ENCODE measurements at places on chromosomes 6 and 20. TPM values are rescaled to one million over a fixed set of nuclear protein-coding genes. Genes with fewer than 3 reads are reported as not detected.
A peak's percentile ranks its signal among the peaks of the same experiment; 100 is the strongest.

DNA sequence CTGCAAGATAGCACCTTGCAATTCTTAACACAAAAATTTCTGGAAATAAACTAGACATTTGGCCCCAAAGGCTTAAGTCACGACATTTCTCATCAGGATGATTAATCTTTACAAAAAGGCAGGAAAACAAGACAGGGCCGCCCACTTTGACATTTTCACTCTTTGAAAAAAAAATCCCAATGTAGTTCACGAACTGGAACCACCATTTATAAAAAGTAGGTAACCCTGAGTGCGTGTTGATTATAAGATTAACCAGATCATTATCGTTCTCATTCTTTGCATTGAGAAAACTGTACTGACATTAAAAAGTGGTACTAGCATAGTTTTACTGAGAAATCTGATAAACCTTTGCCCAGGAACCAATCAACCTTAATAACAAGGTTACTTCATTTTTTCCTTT lies 108.8 kb downstream of the HUS1B start:
- H3K27ac ChIP-seq, result no peak overlapping the region
- no peak for DNase-seq
- H3K27me3 ChIP-seq, result no peaks in the 10 kb centered on the region
- no peaks in the 10 kb centered on the region for H3K4me1 ChIP-seq

Gene GSTA1
- not detected for total RNA-seq

GRCh38 chr6:135440087-135440792 lies 57.3 kb downstream of the AHI1 start:
- no peak for DNase-seq
- no peak overlapping the region for H3K4me3 ChIP-seq
- no peak overlapping the region for H3K27ac ChIP-seq
- H3K27me3 ChIP-seq, result no peaks in the 10 kb centered on the region

Gene RALGAPB
- total RNA-seq, result 30.4 TPM

DNA sequence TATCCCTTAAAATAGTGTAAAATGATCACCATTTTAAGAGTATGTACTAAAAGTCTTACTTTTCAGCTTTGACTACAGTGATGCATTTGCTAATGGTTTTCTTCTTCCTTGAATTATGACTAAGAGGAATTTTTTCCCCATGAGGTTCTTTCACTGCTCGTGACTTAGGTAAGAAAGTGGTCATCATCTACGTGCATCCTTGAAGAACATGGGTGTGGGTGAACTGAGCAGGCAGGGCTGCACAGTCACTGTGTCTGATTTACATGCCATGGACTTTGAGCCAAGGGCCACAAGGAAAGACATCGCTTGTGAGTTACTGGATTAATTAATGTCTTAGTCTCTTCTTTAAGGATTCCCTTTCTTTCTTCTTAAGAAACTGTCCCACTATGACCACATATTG lies 33.3 kb downstream of the NQO2 start:
- no peaks in the 10 kb centered on the region for H3K4me1 ChIP-seq
- H3K27ac ChIP-seq, result no peak overlapping the region

Gene C20orf173
- not detected for total RNA-seq

DNA sequence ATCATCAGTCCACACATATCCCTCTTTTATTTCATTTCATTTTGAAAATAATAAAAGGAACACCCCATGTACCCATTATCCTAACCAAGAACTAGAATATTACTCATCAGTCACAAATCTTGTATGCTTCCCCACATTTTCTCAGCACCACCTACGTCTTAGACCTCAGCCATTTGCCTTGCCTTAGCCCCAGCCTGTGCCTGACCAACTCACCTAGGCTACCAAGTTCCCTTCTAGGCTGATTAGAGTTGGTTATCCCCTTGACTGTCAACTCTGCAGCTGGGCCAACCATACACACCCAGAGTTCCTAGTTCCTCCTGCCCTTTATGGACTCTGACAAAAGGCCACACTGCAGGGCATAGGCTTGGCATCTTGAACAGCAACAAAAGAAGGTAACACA lies 33.4 kb upstream of the IPCEF1 start:
- peaks cover 15% of the 10 kb centered on the region for H3K4me1 ChIP-seq
- no peak overlapping the region for H3K27ac ChIP-seq
- no peak overlapping the region for H3K4me3 ChIP-seq
- DNase-seq, result no peak

- peaks cover 16% of the 10 kb centered on the region for H3K4me1 ChIP-seq
- H3K4me3 ChIP-seq, result peak overlapping the region; percentile 80
- DNase-seq, result peak; percentile 14
- no peak overlapping the region for H3K27ac ChIP-seq
- no peaks in the 10 kb centered on the region for H3K27me3 ChIP-seq
Observed at GRCh38 chr20:2840967-2841531, 504 bp downstream of the VPS16 start.

- H3K4me1 ChIP-seq, result 0 out of 2 replicates have a peak, but pooled peaks cover 5% of the 10 kb centered on the region
- H3K27ac ChIP-seq, result no peak overlapping the region
- no peaks in the 10 kb centered on the region for H3K27me3 ChIP-seq
- H3K4me3 ChIP-seq, result no peak overlapping the region
Observed at GRCh38 chr6:135411849-135412248, 85.7 kb downstream of the AHI1 start.

Gene DNAJC5
- 80.1 TPM for total RNA-seq

Gene PDE10A
- 2.1 TPM for total RNA-seq

GRCh38 chr6:5782783-5783547 lies 223.8 kb downstream of the NRN1 start:
- H3K4me1 ChIP-seq, result no peaks in the 10 kb centered on the region
- H3K27me3 ChIP-seq, result no peaks in the 10 kb centered on the region
- no peak for DNase-seq
- H3K4me3 ChIP-seq, result no peak overlapping the region
- H3K36me3 ChIP-seq, result no peaks in the 10 kb centered on the region
- no peak overlapping the region for H3K27ac ChIP-seq

DNA sequence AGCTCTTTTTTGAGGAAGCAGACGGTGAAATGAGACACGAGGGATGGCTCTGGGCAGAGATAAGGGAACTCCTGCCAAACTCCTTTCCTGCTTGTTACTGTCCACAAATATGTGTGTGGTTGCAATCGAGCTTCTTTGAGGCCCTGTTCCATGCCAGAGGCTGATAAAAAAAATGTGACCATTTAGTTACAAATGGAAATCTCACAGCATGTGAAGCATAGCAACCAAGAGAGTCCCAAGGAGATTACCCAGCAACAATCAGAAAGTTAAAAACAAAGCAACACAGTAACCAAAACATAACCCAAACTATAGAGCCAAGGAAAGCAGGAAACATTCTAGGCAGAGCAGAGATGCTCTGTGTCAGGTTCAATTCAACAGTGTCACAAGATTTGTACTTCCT lies 35.4 kb upstream of the HMGN3 start:
- no peak for DNase-seq
- H3K36me3 ChIP-seq, result no peaks in the 10 kb centered on the region
- H3K4me3 ChIP-seq, result no peak overlapping the region
- H3K4me1 ChIP-seq, result peaks cover 7% of the 10 kb centered on the region
- no peak overlapping the region for H3K27ac ChIP-seq
- no peaks in the 10 kb centered on the region for H3K27me3 ChIP-seq

DNA sequence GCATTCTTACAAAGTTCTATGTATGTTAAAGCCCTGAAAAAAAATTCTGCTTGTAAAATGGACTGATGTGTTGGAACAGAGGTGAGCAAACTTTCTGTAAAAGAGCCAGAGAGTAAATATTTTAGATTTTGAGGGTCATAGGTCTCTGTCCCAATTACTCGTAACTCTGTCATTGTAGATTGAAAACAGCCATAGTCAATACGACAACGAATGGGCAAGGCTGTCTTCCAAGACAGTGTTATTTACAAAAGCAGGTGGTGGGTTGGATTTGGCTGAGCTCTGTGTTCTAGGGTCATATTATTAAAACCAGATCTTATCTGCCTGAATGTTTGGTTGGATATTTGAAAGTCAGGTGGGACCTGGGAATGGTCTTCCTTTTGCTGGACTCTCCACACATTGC lies 135.2 kb downstream of the EYA2 start:
- no peaks in the 10 kb centered on the region for H3K36me3 ChIP-seq
- peak; percentile 38 for DNase-seq
- no peak overlapping the region for H3K4me3 ChIP-seq

Gene FITM2
- total RNA-seq, result 9.9 TPM

Gene CEP162
- total RNA-seq, result 2.3 TPM

DNA sequence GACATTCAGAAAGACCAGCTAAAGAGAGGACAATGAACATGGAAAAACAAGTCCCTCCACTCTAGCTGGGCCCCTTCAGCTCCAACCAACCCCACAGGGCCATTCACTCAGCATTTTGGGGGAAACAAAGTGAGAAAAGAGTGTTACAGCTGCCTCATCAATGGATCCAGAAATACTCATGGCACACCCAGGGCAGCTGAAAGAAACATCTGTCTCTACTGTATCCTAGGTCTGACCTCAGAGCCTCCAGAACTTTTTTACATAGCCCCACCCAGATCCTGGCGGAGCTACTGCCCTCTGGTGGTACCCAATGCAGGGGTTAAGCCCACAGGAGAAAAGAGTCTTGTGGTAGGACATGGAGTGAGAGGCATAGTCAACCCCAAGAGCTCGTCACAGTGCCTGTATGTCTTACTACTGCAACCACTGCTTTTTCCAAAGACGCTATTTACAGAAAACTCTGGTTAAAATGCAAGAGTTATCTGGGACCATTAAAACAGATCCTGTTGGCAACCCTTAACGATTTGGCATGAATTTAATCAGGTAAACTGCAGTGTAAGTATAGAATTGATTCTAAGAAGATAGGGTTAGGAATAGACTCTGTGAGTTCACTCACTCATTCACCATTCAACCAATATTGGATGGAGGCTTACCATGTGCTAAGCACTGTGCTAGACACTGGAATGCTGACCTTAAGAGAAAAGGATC lies 37.4 kb upstream of the FAM83C start:
- H3K27ac ChIP-seq, result peak overlapping the region; percentile 19
- no peaks in the 10 kb centered on the region for H3K27me3 ChIP-seq
- H3K4me1 ChIP-seq, result peaks cover 26% of the 10 kb centered on the region
- no peak overlapping the region for H3K4me3 ChIP-seq

Gene RIPPLY2
- not detected for total RNA-seq

Gene LAMP5
- not detected for total RNA-seq

- no peaks in the 10 kb centered on the region for H3K27me3 ChIP-seq
- H3K27ac ChIP-seq, result no peak overlapping the region
- DNase-seq, result no peak
- peaks cover 9% of the 10 kb centered on the region for H3K4me1 ChIP-seq
- no peaks in the 10 kb centered on the region for H3K36me3 ChIP-seq
Observed at GRCh38 chr6:112680091-112680490, 333.0 kb downstream of the RFPL4B start.

DNA sequence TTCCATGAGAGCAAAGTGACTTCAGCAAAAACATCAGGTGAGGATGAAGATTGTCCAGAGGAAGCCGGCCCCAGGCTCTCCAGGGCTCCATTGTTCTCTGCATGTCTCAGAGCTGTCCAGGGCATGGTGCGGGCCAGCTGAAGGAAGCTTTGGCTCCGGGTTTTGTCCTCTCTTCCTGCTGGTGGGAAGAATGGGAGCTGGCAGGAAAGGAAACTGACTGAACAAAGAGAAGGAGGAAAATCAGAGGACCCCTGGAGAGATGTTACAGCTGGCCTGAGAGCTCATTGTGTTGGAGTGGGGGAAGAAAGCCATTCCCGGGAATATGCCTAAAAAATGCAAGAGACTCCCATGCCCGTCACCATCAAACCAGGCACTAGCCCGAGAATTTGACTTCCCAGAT lies 27.1 kb downstream of the PRND start:
- peaks cover 28% of the 10 kb centered on the region for H3K27me3 ChIP-seq
- no peak for DNase-seq
- H3K4me1 ChIP-seq, result no peaks in the 10 kb centered on the region

DNA sequence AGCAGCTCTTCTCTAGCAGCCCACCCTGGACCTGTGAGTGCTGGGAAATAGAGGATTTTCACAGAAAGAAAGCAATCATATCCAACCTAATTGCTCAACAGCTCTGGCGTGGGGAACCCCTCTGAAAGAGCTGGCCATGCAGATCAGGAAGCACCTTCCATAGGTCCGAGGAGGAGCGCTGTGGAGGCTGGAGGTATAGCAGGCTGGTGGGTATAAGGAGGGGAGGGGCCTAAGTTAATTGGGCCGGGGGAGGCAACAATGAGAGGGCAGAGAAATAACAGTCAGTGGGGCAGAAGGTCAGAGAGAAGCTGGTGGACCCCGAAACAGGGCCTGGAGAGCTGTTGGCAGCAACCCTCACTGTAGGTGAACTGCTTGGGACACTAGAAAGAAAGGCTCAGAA lies 40.8 kb downstream of the SNRNP48 start:
- no peaks in the 10 kb centered on the region for H3K36me3 ChIP-seq
- H3K4me3 ChIP-seq, result no peak overlapping the region
- DNase-seq, result no peak
- no peaks in the 10 kb centered on the region for H3K27me3 ChIP-seq
- no peaks in the 10 kb centered on the region for H3K4me1 ChIP-seq

DNA sequence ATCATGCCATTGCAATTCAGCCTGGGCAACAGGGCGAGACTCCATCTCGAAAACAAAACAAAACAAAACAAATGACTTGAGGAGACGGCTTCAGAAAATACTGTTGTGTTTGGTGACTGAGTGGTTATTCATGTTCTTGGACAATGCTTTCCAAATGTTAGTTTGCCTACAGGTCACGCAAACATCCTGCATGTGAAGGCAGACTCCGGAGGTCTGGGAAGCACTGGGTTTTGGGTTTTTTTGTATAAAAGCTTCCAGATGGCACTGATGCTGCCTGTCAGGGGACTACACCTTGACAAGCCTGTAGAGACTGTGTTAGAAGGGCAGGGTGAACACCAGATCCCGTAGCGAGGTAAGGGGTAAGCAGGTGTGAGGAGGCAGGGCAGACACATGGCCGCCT lies 81.7 kb downstream of the THBS2 start:
- DNase-seq, result peak; percentile 61
- H3K4me3 ChIP-seq, result no peak overlapping the region
- H3K27me3 ChIP-seq, result no peaks in the 10 kb centered on the region
- H3K27ac ChIP-seq, result peak overlapping the region; percentile 97
- no peaks in the 10 kb centered on the region for H3K36me3 ChIP-seq
- H3K4me1 ChIP-seq, result peaks cover 26% of the 10 kb centered on the region

Gene COL9A1
- total RNA-seq, result not detected

Gene SLC44A4
- 4.9 TPM for total RNA-seq

Gene TEAD3
- 15.4 TPM for total RNA-seq

Gene MOXD1
- 5.0 TPM for total RNA-seq

DNA sequence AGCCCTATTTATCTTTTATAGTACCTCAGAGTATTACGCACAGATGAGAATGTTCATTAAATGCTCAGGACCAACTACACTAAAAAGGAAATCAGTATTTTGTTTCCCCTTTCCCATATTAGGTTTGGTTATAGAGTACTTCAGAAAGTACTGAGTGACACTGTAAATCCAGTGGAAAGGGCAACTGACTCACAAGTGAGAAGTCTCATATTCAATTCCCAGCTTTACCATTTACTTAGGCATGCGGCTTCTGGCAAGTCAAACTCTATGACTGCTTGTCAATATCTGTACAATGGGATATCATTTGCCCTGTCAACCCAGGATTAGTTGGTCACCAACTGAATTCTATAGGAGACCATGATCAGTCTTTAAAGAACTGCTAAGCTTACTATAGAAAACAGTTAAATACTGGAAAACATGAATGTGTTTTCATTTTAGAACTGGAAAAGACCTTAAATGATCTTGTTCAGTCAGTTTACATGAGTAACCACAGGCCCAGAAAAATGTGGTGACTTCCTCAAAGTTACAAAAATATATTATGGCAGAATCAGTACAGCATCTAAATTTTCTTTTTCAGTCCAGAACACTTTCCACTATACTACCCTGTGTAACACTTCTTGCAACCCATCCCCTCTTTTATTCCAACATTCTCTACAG lies 3.6 kb downstream of the MAP3K7 start:
- H3K27me3 ChIP-seq, result no peaks in the 10 kb centered on the region
- no peak overlapping the region for H3K27ac ChIP-seq
- H3K36me3 ChIP-seq, result no peaks in the 10 kb centered on the region
- H3K4me1 ChIP-seq, result peaks cover 24% of the 10 kb centered on the region
- H3K4me3 ChIP-seq, result no peak overlapping the region

Gene C6orf163
- 0.62 TPM for total RNA-seq

Data from PC-3 (cell line).